ENCODE measurements at places on chromosomes 3 and 15. TPM values are rescaled to one million over a fixed set of nuclear protein-coding genes. Genes with fewer than 3 reads are reported as not detected.

DNA sequence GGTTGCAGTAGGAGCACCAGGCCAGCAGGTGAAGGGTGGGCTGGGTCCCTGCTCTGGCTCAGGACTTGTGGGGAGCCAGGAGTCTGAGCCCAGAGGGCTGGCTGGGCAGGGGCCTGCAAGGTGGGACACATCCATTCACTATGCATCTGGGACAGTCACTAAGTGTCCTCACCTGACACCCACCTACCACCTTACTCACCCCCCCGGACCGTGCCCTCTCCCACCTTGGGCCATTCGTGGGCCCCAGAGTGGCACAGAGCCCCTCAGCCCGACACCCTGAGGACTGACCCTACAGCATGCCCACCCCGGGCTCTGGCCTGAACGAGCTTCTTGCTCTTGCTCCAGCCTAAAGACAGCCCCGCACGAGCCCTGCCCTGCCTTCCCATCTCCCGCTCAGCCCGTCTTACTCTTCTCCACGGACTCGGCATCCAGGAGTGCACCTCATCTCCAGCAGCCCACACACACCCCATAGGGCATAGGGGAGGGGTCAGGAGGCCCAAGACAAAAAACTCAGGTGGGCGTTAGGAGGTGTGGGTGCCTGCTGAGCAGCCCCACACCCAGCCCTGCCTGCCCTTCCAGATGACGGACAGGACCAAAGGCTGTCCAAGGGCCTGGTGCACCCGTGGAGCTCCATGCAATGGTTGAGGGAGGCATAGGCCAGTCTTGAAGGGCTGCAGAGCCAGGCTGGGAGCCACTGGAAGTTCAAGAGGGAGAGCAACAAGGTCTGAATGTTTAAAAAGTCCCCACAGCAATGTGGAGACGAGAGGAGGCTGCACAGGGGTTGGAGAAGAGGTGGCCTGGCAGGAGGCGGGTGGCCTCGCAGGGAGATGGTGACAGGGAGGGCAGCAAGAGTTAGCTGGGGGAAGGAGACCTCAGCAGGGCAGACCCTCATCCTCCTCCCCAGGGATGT is 27.0 kb downstream of the PTH1R start:
- DNase-seq = peak; percentile 72

GRCh38 chr3:152156880-152157279 is 111.8 kb upstream of the MBNL1 start:
- DNase-seq = no peak

DNA sequence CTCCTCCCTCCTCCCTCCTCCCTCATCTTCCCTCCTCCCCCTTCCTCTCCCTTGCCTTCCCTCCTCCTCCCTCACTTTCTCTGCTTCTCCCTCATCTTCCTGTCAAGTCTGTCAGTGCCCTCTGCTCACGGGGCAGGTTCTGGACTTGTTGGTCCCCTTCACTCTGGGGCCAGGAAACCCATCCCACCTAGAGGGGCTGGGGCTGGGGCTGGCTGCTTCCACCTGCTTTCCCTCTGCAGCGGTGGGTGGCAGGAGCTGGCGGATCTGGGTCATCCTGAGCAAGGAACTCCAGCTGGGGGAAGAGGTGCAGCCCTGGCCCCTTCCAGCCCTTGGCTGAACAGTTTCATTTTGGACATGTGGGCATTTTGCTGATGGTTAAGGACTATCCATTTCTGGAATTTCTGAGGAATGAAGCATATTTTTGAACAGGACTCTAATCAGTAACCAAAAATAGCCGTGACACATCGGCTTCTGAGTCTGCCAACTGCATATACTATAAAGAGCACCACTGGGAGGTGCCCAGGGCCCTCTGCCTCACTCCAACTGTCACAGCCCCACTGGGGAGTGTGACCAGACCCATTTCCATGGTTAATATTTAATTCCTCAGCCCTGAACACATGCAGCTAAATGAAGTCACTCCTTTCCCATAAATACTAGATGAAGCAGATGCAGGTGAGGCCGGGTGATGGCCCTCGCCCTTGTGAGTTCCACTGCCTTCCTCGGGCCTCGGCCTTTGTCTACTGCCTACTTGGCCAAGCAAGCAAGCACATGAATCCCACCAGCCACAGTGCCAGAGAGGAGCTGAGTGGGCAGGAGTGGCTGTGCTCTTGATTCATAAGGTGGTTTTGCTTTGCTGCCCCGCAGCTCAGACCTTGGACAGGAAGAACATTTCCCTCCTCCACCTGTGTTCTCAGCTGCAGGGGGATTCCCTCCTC is 39.8 kb downstream of the CHDH start:
- DNase-seq = peak; percentile 78

DNA sequence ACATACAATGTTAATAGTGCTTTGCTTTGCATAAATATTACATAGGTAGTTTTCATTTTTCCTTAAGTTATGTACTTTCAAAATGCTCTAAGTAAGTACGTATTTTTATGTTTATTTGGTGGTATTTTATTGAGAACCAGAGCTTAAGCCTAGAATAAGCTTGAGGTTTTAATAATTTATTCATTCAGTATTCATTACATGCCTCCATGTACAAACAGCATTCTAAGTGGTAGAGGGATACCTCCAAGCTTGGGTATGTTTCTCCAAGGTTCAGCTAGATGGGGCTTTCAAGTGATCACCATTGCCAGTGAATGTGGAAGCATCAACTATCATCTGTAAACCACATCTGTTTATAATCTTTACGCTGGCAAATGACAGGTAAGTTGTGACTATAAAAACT is 52.3 kb downstream of the PEAK1 start:
- no peak for DNase-seq

GRCh38 chr3:16494814-16495431 is 18.6 kb downstream of the RFTN1 start:
- no peak for DNase-seq

- DNase-seq = no peak
Measured at GRCh38 chr3:173395073-173395411, 2.5 kb upstream of the NLGN1 start.

DNA sequence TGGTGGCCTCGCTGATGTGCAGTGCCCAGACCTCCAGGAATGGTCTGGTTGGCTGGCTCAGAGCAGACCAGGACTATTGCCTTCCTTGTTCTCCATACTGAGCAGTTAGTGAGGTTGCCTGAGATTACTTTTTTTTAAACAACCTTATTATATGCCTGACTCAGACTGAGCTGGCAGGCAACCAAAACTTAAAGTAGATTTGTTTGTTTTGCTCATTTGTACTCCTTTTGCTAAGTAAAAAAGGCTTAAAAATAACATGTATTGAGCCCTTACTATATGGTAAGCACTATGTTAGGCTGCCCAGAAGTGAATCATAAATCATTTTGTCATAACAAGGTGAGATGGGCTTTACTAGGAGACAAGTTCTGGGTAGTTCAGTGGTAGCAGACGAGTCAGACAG is 92.4 kb downstream of the GHSR start:
- DNase-seq = no peak

DNA sequence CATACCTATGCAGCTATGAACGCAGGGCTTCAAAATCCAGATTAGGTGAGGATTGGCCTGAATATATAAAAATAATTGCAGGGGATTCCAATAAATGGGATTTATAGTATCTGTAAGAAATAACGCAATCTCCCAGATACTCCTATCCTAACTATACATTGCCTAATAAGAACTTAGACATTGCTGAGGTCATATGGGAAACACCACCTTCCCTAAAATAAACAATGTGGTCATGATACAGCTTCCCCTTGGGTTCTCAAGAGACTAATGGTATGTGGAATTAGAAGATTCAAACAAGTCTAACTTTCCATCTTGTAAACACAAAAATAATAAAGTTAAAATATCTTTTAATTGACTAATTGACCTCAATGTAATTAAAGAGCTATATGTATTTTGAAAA is 28.2 kb downstream of the UBE3A start:
- DNase-seq = no peak

GRCh38 chr3:68988740-68989139 is 24.7 kb downstream of the EOGT start:
- no peak for DNase-seq

- DNase-seq = no peak
Measured at GRCh38 chr3:73787620-73788019, 162.9 kb upstream of the PDZRN3 start.

DNA sequence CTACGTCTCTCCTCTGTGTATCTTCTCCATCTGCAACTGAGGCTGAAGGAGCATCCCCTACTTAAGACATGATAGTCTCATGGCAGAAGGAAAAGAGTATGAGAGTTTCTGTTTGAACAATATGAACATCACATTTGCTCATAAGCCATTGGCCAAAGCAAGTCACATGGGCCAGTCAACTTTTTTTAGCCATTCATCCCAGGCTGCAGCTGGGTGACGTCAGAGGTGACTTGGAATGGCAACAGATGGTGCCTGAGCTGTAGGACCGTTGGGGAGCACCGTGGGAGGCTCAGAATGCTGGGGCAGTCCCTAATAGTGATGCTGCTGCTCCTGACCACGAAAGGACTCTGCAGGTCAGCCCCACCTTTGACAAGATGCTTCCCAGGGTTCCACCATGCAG is 58.7 kb downstream of the CRTC3 start:
- DNase-seq = no peak

ISLR2 gene
- total RNA-seq = 0.65 TPM

GOLGA8J gene
- not detected for total RNA-seq

SLC2A2 gene
- not detected for total RNA-seq

CHRM5 gene
- not detected for total RNA-seq

AHSG gene
- not detected for total RNA-seq

KNG1 gene
- total RNA-seq = 0.14 TPM
